Stimulated activated CD4-positive, alpha-beta T cell treated with anti-CD3 and anti-CD28 coated beads, TNF-alpha, amount 100 ng/mL, for 1 hour (primary cell): ENCODE measurements at places on chromosomes 11 and 22.

DNA sequence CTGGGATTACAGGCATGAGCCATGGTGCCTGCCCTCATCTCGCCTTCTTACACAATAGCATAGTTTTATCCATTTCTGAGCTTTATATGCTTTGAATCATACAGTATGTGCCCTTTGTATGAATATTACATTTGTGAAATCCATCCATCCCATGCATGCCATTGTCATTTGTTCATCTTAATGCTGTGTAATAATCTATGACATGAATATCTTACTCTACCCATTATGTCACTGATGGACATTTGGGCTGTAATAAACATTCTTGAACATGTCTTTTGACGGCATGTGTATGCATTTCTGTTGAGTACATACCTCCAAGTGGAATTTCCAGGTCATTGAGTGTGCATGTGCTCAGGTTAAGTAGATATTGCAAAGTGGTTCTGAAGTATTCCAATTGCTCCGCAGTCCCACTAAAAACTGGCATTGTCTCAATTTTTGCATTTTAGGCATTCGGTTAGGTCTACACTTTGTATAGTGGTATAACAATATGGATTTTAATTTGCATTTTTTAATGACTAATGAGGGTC is 339.3 kb upstream of the SYN3 start:
- DNase-seq: no peak

DNA sequence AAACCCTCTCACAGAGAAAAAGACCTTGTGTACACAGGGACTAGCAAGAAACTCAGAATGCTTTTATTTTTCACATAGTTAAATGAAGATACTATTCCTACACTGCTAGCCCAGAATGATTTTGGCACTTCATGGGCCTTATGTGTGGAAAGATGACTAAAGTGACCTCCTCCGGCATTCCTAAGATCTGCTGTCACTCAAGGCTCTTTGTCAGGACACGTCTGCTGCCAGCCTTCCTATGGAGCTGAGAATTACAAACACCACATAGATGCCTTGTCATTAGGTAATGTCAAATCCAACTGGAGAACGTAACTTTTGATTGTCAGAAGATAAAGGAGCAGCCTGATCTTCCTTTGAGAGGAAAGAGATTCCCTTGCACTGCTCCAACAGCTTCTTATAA is 249.1 kb downstream of the FAT3 start:
- DNase-seq: no peak

DNA sequence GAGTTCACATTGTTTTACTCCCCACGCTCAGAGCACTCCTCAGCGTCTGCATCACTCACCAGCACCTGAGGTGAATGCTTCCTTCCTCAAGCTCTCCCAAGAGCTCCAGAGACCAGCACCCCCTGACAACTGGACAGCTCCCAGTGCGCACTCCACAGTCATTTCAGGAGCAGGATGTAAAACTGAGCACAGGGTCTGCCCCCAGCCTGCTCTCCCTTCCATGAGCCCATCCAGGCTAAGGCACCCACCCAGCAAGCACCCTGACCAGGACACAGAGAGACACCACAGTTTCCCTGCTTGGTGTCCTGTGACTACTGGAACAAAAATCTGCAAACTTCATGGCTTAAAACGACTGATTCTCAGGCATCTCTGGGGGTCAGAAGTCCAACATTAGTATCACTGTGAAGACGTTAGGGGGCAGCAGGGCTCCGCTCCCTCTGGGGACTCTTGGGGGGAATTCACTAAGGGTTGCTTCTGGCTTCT is 3.3 kb downstream of the SCGB1D2 start:
- DNase-seq: no peak

DNA sequence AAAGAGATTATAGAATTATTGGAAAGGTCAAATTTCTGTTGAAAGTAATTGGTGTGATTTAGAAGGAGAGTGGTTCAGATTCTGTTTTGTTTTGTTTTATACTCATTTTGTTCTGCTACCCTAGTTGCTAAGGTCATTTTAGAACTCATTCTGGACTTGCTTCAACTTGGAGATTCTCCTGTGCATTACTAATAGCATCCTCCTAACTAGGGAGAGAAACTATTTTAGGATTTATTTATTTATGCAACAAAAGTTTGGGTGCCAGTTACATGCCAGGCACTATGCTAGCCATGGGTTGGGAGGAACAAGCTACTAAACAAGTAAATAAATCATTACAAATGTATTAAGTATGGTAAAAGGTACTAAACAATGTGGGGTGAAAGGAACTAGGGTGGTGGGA is 84.0 kb downstream of the YAP1 start:
- DNase-seq: no peak

GRCh38 chr22:43168471-43169309 is 17.3 kb downstream of the TSPO start:
- no peak for DNase-seq

- no peak for DNase-seq
Observed at GRCh38 chr11:133816146-133816870, 29.0 kb downstream of the SPATA19 start.

DNA sequence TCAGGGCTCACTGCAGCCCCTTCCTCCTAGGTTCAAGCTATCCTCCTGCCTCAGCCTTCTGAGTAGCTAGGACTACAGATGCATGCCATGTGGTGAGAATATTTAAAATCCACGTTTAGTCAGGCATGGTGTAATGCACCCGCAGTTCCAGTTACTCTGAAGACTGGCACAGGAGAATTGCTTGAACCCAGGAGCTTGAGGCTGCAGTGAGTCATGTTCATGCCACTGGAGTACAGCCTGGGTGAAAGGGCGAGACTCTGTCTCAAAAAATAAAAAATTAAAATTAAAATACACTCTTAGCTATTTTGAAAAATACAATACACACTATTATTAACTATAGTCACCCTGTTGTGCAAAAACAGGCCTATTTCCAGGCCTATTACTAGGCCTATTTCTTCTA is 38.4 kb downstream of the NOX4 start:
- no peak for DNase-seq

DNA sequence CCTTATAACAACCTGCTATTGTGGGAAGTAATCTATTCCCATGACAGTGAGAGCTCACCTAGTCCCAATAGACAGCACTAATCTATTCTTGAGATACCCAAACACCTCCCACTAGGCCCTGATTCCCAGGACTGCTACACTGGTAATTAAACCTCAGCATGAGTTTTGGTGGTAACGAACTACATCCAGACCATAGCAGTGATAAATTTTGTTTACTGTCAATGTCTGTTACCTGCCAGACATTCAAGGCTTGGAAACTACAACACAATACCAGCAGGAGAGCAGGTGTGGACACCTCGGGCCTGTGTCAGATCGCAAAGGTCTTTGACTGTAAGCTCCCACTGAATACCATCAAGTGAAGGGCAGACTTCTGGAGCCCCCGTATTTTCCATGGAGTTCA is 187.1 kb downstream of the ARHGAP42 start:
- DNase-seq: no peak

- DNase-seq: no peak
Observed at GRCh38 chr11:44651535-44652155, 75.1 kb upstream of the TSPAN18 start.
